ENCODE measurements at places on chromosomes 3 and 15.

- no peak for DNase-seq
Observed at GRCh38 chr3:133300102-133300501, 99.8 kb upstream of the BFSP2 start.

DNA sequence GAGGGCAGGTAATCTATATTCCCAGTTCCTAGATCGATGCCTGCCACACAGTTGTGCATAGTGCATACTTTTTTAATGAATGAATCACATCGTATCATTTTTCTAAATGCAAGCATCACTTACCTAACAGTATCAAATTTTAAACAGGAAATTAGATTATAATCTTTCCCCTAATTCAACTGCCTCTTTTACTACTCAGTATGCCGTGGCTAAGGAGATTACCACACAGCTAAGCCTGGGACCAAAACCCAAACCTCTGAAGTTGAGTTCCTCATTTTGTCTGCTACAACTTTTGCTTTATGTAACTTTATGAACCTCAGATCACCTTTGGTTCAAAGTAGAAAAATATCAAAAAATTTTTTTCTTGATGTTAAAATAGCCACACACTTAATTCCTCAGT, 53.2 kb upstream of the FNDC3B start:
- DNase-seq = no peak

GRCh38 chr3:73633916-73634344, 9.2 kb upstream of the PDZRN3 start:
- no peak for DNase-seq

GRCh38 chr3:158802409-158803268, 785 bp downstream of the MFSD1 start:
- no peak for DNase-seq

- DNase-seq = no peak
Observed at GRCh38 chr15:39549912-39550311, 31.0 kb upstream of the THBS1 start.

- no peak for DNase-seq
Observed at GRCh38 chr3:190217081-190217480, 96.4 kb upstream of the P3H2 start.

- DNase-seq = no peak
Observed at GRCh38 chr15:58748852-58749531, 515 bp downstream of the ADAM10 start.

DNA sequence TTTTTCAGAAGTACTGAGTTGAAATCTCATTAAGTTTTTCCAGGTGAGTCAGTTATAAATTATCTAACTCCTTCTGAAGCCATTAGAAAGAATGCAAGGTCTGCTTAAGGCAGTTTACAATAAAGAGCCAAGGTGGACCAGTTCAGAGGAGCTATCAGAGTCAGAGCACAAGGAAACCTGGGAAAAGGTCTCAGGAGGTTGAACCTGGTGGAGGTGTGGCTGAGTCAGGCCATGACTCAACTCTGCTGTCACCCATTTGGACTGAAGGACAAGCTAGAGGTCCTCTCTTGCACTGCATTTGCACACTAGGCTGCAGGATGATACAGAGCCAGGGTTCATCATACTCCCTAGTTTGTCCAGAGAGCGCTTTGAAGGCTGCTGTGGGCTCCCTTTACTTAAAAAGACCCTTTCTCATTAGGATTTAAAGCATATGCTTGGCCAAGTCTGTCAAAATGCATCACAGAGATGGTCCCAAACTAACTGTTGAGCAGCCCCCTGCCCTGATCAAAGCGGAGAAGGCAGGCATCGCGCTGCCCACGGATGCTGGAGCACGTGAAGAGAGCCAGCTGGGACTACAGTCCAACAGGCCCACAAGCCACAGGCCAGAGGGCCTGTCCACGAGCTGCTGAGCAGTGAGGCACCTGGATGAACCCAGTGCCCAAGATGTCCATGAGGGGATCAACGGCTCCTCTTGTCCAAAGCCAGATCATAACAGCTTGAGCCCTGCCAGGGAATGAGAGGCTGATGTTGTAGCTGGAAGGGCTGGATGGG, 26.0 kb upstream of the MRPS22 start:
- no peak for DNase-seq

GRCh38 chr15:74451861-74452835, 8.8 kb downstream of the UBL7 start:
- no peak for DNase-seq

GRCh38 chr15:38597219-38597800, 32.7 kb upstream of the RASGRP1 start:
- no peak for DNase-seq

GRCh38 chr15:38323895-38324294, 71.3 kb downstream of the SPRED1 start:
- DNase-seq = no peak

DNA sequence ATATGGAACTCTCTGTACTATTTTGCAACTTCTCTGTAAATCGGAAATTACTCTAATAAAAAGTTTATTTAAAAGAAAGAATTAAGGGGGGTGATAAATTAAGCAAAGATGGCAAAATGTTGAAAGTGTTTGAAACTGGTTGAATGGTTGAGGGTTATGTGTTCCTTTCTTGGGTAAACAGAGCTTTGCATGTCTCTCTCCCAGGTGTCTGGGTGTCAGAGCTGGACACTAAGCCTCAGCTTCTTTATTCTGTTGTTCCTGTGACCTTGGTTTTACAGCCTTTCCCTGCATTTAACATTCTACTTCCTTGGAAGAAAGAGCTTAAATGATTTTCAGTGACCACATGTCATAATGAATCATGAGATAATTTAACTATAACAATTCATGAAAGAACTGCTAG, 7.2 kb downstream of the GPR171 start:
- no peak for DNase-seq

DNA sequence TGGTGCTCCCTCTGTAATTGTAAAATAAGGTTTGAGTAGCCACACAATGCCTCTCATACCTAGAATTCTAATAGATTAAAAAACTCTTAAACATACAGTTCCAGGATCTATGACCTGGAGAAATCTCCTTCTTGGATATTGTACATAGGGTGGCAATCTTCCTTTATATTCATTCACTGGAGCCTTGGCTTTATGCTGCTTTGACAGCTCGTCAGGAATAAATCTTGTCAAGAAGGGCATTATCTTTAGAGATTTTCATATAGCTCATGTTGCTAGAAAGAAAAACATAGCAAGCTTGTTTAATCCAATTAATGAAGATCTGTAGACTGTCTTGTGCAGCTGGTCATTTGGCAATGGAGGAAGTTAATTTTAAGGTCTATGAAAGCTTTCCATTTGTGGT, 131.1 kb downstream of the PYDC2 start:
- DNase-seq = no peak

DNA sequence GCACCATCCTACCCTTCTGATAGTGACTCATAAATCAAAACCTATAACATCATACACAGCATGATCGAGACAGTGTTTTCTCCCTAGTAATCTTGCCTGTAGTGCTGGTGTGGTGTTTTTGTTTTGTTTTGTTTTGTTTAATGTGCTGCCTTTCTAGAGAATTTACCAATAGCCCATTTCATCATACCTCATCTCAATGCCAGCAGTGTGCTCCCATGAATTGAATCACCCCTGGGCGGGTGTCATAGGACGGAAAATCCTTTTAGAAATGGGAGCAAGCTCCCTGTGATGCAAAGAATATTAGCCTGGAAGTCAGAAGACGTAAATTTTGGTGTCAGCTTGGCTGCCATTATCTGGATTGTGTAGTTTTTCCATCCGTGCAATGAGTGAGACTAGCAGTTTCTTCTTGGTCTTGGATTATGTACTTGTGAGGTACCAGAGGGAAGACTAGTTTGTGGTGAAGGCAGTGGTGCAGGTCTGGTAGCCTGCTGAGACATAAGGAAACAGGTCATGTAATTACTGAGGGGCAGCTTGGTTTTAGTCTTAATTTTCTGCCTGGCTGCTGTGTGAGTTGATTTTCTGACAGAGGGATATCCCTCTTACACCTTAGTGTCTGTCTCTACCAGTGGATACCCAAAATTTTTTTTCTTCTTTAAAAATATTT, 29.9 kb downstream of the IGSF10 start:
- no peak for DNase-seq

DNA sequence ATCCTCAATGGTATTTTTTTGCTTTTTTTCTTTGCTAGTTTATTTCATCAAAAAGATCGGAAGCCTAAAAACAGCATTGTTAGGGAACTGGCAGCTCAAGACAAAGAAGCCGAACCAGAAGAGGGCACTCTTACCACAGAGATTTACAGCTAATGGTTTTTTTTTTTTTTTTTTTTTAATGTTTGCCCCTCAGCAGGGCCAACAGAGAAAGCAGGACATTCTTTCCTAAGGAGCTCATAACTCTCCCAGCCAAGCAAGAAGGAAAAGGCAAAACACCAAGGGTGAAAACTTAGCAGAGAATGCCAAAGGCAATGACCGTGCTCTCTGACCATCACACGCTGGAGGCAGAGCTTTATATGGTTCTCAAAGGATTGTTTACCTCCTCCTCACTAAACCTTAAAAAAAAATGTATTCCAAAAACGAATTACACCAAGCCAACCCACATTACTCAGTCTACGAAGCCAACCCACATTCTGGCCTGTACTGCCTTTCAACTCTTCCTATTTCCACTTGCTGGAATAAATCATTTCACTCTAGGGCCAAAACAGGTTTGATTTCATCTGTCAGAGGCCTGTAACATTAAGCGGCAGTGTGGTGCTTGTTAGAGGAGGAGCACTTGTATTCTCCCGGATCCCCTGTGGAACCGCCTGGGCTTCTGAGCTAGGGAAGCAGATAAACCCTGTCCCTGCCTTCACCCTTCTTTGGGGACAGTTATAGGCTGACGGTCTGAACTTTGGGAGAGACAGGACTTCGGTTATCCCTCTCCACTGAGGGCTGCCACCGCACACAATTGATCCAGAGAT, 35.6 kb upstream of the GYG1 start:
- DNase-seq = peak; percentile 88

DNA sequence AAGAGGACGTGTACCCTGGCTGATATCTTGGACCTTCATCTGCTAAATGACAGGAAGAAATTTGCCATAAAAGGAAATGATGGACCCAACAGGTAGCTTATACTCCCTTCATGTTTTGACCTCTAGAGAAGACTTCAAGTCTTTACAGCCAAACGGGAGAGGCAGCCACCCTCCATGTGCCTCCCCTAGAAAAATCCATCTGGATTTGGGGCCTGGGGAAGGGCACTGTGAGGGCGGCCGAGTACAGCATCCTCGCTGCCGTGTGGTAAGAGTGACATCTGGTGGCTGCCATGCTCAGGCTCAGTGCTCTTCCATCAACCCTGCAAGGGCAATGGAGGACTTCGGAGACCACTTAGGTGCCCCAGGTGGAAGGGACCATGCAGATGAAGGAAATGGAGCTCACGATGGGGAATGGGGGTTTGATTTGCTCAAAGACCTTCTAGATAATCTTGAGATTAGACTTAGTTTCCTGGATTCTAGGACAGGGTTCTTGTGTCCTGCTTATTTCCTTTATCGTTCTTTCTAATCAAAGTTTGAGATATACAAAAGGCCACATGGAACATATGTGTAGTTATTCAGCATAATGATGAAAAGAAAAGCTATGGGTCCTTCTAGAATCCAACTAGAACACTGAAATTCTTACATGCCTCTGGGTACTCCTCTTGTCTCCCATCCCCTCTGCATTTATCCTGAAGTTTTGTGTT, 44.4 kb downstream of the AQP9 start:
- DNase-seq = peak; percentile 19

- DNase-seq = no peak
Observed at GRCh38 chr3:73471986-73472787, 152.6 kb downstream of the PDZRN3 start.

DNA sequence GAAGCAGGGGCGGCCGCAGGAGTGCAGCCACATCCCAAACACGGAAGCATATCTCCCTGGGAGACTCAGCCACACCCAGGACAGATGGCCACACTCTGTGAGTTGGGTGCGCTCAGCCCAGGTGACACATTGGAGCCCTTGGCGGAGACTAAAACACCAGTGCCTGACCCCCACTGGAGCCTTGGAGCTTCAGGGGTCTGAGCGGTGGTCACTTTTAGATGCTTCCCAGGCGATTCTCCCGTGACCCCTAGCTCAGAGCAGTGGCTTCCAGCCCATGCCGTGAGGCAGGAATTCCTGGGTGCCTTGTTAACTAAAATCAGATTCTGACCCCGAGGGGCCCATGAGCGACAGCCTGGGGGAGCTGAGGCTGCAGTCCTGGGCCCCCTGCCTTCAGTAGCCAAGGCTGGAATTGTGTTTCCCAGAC, 54.5 kb downstream of the PLXNA1 start:
- no peak for DNase-seq

DNA sequence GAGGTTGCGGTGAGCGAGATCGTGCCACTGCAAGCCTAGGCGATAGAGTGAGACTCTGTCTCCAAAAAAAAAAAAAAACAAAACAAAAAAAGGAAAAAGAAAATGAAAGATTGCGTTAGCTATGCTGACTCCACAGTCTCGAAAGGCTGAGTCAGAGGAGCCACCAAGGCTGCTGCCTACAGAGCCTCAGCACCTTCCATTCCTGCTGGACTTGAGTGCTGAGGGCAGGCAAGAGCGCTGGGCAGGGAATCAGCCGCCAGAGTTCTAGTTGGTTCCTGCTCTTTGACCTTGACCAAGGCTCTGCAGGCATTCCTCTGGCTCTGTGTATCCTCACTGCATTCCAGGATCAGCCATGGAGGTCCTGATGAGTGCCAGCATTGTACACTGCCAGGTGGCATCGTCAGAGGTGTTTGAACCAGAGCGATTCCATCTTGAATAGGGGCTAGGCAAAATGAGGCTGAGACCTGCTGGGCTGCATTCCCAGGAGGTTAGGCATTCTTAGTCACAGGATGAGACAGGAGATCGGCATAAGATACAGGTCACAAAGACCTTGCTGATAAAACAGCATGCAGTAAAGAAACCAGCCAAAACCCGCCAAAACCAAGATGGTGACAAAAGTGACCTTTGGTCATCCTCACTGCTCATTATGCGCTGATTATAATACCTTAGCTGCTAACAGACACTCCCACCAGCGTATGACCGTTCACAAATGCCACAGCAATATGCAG, 5.9 kb downstream of the MESP2 start:
- no peak for DNase-seq

DNA sequence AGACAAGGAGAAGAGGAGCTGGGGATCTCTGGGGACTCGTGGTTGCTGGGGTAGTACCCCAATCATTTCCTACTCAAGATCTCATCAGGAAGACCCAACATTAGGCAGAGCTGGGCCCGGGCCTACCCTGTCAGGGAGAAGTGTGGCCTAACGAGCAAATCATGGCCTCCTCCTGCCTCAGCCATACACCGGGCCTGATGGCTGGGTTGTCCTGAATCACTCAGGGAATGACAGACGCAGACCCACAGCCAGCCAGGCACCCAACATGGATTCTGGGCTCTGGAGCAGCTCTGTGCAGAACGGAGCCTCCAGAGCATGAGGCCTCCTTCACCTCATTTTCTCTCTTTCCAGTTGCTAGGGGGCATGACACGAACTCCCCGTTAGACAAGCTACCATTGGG, 19.7 kb downstream of the ITGA11 start:
- DNase-seq = no peak

- DNase-seq = peak; percentile 19
Observed at GRCh38 chr3:4633078-4634004, 140.2 kb downstream of the ITPR1 start.

- no peak for DNase-seq
Observed at GRCh38 chr3:105999856-106000255, 131.0 kb upstream of the CBLB start.

- no peak for DNase-seq
Observed at GRCh38 chr3:101303836-101304235, 16.5 kb downstream of the IMPG2 start.

- no peak for DNase-seq
Observed at GRCh38 chr15:60414016-60414682, 16.4 kb upstream of the ANXA2 start.
